ENCODE measurements at places on chromosomes 1 and 21.

GRCh38 chr21:46319186-46319585 lies 4.5 kb downstream of the C21orf58 start:
- no peak for DNase-seq

GRCh38 chr1:230778916-230779590 lies 31.9 kb downstream of the CAPN9 start:
- no peak for DNase-seq

DNA sequence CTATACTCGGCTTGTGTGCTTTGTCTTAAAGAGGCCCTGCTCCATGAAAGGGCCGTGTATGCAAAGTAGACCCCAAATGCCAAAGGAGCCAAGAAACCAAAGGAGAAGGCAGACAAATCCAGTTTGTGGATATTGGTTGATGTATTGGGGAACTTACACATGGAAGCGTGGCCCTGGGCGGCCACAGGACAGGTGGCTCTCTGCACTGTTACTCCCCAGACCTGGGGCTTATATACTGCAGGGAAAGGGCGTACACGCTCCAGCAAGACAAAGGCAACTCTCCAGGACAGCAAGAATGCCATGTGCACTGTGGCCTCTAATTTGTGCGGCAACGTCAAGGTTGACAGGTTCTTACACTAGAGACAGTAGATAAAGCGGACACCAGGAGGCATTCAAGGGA lies 24.8 kb downstream of the RSPH1 start:
- DNase-seq: no peak

GRCh38 chr1:60753036-60753900 lies 329.1 kb upstream of the NFIA start:
- DNase-seq: no peak
